ENCODE measurements at places on chromosomes 5 and 9.

DNA sequence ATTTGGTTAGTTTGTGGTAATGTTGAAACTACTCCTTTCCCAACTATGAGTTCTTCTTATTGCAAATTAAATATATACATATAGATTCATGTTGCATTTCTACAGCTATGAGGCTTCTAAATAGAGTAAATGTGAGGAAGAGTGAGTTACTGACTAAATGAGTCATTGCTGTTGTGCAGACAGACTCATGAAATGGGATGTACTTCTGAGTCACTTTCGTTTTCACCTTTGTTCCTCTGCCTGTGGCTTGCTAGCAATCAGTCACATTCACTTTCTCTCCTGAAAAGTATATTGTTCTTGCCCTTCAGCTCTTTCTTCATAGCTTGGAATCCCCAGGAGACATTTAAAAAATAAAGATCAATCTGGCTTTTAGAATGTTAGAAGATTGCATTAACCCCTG lies 295.5 kb upstream of the SMC2 start:
- DNase-seq, result no peak

GRCh38 chr5:17213938-17214337 lies 3.5 kb upstream of the BASP1 start:
- no peak for DNase-seq

- DNase-seq, result peak; percentile 64
Observed at GRCh38 chr5:15959370-15960164, 220.0 kb downstream of the MARCHF11 start.

GRCh38 chr5:156534906-156535485 lies 208.0 kb downstream of the SGCD start:
- no peak for DNase-seq

DNA sequence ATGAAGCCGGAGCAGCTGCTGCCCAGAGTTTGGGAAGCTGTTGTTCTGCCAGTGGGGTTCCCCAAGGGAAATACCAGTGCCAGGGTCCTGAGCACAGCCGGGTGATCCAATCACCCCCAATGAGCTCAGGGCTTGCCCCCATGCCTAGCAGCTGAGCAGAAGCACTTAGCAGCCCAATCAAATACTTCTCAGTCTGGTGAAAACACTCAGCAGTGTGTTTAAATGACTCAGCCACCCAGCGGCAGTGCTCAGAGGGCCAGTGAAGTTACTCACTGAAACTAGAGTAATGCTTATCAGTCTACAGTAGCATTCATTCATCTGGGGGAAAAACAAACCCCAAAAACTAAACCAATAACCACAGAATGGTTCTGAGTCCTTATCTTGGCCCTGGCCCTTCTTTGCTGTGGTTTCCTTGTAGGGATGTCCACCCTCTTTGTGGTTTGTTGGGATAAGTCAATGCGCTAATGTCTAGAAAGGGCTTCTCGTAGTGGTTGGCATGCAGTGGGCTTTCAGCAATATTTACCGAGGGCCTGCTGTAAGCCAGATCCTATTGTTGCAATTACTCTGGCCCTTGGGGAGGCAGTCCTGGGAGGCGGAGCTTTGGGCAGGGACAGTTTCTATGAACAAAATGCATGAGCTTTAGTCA lies 43.1 kb downstream of the LHX2 start:
- DNase-seq, result no peak

DNA sequence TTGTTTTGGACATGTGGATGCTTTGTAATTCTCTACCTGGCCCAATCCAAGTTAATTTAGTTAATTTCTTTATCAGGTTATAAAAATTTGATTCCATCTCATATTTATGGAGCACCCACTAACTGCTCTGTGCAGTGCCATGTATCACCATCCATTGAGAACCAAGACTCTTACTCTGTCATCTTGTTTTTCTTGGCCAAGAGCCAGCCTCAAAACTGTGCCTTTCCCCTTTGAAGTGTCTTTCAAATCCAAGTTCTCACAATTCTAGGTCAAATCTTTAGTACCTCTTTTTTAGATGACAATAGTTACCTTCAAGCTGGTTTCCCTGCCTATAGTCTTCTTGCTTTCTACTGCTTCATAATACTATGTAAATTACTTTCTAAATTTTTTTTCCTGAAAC lies 3.2 kb downstream of the COMMD10 start:
- DNase-seq, result no peak

GRCh38 chr9:104779334-104779733 lies 15.4 kb downstream of the NIPSNAP3B start:
- no peak for DNase-seq

- no peak for DNase-seq
Observed at GRCh38 chr9:25936031-25936430, 257.8 kb upstream of the TUSC1 start.

GRCh38 chr5:115718927-115719326 lies 93.1 kb upstream of the TMED7 start:
- no peak for DNase-seq

GRCh38 chr5:131394128-131394527 lies 130.3 kb downstream of the CDC42SE2 start:
- no peak for DNase-seq

- no peak for DNase-seq
Observed at GRCh38 chr5:119694284-119694683, 64.9 kb downstream of the FAM170A start.

DNA sequence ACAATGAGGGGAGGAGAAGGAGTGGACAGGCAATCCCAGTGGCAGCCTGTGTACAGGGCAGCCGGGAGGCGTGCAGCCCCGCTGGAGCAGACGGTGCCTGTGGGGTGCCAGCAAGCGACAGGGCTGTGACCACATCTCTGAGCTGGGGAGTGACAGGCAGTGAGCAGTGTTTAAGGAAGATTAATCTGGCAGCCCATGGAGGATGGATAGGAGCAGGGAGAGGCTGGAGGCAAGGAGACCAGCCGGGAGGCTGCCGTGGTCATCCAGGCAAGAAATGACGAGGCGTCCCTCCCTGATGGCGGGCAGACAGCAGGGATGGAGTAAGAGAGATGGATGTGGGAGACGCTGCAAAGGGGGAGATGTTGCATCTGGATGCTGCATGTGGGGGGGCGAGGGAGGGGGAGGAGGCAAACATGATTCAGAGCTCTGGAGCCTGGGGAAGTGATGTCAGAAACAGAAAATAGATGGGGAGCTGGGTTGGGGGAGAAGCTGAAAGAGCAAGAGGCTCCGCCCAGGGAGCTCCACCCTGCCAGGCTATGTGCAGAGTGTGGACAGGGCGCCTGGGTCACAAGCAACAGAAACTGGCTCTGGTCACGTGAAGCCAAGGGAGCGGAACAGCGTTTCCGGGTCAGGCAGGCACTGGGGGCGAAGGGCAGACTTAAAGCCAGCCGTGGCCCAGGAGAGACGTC lies 12.6 kb downstream of the UNC5A start:
- DNase-seq, result no peak

DNA sequence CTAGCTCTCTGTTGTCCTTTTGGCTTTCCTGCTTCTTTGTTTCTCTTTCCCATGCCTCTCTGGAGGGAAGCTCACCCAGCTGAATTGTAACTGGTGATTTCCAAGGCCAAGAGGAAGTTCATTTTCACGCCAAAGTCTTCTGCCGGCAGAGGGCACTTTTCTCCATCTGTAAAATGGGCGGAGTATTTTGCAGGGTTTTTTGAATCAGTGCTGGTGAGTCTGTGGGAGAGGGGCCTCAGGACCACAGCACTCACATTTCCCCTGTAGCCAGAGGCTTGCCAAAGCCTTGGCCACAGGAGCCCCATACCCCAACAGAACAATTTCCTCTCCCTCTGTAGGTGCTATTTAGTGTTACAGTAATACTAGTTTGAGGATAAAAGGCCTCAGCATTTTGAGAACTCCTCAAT lies 42.3 kb upstream of the MATR3 start:
- no peak for DNase-seq

GRCh38 chr9:126095546-126096190 lies 231.0 kb upstream of the MVB12B start:
- DNase-seq, result no peak

DNA sequence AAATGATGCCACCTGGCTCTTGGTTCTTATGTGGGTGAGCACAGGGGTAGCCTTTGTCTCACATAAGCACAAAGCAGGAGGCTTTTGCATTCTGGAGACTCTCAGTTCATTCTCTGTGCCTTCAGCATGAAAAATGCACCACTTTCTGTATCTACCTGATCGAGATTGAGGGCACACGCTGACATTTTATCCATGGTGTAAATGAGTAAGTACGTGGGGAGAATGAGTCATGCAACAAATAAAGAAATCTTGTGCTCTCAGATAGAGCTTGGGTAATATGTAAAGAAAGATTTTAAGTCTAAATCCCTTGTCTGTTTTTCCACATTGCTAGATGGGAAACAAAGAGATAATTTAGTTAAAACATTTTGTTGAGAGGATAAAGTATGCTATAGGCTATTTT lies 607.2 kb upstream of the WWC1 start:
- no peak for DNase-seq

- no peak for DNase-seq
Observed at GRCh38 chr5:115586525-115587146, 15.6 kb downstream of the TICAM2 start.

DNA sequence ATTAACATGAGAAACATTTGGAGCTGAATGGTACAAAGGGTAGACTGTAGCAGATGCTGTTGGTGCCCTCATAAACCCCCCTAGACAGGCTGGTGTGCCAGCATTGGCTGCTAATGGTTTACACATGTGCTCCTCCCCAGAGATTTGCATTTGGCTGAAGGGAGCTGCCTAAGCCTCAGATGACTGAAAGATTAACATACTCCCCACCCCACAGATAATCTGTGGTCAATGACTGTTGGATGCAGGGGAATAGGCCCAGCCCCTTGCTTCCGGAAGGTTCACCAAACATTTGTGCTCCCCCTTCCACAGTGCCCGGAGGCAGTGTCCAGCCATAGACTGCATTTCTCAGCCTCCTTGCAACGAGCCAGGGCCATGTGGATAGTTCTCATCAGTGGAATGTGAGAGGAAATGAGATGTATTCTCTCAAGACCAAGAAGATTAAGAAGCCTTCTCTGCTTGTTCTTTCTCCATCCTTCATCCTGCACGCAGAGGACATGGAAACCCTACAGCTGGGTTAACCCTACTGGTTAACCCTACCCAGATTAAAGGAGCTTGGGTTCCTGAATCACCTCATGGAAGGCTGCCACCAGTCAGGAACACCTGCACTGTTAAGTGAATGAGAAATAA lies 79.6 kb downstream of the PHAX start:
- DNase-seq, result peak; percentile 99

DNA sequence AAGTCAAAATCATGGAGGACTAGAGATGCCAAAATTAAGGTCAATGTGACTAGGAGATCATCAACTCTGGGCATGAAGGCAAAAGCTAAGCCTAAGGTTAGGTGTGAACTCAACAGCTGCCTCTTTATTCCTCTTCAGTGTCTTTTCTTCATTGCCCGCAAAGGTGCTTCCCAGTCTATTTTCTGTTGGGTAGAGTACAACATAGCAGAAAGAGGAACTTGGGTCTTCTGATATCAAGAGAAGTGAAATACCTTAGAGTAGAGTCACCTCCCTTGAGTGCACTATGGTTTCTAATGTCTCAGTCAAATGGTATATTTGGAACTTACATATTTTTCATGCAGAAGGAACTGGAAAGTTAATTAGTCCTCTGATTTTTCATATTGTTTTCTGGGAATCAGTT lies 122.5 kb upstream of the GRIN3A start:
- no peak for DNase-seq

DNA sequence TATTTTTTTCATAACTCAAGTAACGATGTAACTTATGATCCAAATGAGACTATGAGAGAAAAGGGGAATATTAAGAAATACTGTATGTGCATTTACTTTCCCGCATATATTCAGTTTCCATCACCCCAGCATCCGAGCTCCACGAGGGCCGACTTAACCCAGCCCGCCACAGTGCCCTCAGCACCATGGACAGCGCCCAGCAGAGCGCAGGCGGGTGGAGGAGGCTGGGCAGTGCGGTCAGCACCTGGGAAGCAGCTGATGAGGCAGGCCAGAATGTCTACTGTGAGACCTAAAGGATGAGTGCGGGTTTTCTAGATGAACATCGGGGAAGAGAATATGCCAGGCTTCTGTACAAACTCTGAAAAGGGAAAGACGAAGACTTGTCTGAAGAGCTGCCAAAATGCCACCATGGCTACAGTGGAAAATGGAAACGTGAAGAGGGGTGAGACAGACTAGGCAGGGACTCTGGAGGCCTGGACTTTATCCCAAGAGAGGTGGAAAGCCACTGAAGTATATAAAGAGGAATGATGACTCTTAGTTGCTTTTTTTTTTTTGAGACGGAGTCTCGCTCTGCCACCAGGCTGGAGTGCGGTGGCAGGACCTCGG lies 34.5 kb upstream of the MED27 start:
- DNase-seq, result no peak
